Fibroblast of skin of back (primary cell): ENCODE measurements at places on chromosomes 2 and 18.
A peak's percentile ranks its signal among the peaks of the same experiment; 100 is the strongest.

- DNase-seq = no peak
Observed at GRCh38 chr2:27086724-27087593, at the start of gene KHK. Gene KHK, plus strand, starts transcription at chr2:27086772. Its CDS starts 488 bp downstream, at chr2:27087260.

DNA sequence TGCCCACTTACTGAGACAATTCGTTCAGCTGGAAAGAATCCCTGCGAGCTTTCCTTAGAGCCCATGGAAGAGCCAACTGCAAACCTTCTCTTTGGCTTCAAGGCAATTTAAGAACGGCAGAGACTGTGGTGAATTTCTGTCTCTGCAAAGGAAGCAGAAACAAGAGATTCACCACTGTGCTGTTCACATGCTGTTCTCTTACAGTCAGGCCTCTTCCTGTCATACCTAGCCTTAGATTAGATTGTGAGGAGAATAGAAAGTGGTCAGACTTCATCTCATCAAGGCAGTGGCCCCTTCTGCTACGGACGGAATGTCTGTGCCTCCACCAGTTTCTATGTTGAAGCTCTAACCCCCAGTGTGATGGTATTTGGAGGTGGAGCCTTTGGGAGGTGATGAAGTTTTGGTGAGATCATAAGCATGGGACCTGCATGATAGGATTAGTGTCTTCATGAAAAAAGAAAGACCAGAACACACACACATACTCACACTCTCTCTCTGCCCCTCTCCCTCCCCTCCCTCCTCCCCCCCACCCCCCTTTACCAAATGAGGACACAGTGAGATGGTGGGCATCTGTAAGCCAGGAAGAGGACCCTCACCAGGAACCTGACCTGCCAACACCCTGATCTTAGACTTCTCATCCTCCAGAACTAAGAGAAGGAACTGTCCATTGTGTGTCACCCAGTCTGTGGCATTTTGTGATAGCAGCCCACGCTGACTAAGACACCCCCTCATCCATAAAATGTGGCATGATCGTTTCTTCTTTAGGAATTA, 45.6 kb upstream of the NRP2 start:
- DNase-seq = peak; percentile 42

DNA sequence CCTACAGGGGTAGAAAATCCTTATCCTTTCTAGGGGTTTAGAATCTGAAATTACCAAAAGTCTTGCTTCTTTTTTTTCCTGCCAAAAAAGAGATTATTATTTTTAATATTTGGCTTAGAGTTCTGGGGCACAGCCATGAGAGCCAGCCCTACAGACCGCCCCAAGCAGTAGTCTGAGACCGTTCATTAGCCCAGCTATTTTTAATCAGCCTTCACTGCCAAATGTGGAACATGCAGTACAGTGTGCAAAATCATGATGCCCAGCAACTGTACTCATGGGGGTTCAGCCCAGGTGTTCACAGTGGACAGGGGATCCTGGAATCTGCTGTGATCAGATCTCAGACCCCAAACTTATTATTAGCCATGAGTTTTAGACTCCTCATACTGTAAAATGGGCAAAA, 60.4 kb downstream of the GRB14 start:
- DNase-seq = no peak

DNA sequence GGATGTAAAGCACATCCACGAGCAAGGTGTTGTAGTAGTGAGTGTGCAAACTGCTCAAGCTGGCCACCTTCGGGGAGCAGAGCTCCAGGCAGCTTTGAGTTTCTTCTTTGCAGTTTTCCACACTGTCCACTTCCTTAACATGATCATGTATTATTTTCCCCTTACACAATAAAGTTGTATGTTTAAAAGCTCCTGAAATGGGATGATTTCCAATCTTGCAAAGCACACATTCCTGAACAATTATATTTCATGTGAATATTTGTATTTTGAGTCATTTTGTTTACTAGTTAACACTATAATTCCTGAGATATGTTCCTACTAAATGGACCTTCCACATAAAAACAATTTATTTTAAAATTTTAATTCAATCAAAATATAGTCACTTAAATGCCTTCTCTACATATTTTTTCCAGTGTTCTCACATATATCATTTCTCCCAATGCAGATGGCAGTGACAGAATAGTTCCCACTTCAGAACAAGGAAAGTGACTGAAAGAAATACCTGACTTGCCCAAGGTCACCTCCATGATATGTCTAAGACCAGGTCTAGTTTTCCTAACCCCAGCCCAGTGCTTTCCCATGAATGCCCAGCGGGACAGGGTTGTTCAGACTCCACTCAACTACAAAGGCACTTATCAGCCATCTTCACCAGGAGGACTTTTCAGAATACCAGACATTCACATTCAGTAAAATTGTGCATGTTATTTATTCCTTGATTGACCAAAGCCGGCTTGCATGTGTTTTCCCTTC, 5.5 kb downstream of the CYB5A start:
- DNase-seq = no peak

GRCh38 chr2:69791045-69791444, 38.4 kb upstream of the GMCL1 start:
- DNase-seq = peak; percentile 71

DNA sequence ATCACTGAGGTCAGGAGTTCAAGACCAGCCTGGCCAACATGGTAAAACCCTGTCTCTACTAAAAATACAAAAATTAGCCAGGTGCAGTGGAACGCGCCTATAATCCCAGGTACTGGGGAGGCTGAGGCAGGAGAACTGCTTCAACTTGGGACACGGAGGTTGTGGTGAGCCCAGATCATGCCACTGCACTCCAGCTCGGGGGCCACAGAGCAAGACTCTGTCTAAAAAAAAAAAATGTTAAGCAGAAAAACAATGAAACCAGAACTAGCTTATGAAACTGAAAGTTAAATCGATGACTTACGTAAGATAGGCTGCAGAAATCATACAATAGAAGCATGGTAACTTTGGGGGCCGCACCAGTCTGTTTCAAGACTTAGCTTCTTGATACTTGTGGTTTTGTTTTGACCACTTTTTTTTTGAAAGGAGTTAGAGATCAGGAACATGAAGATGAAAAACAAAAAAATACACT, 6.2 kb upstream of the GPR155 start:
- DNase-seq = no peak

DNA sequence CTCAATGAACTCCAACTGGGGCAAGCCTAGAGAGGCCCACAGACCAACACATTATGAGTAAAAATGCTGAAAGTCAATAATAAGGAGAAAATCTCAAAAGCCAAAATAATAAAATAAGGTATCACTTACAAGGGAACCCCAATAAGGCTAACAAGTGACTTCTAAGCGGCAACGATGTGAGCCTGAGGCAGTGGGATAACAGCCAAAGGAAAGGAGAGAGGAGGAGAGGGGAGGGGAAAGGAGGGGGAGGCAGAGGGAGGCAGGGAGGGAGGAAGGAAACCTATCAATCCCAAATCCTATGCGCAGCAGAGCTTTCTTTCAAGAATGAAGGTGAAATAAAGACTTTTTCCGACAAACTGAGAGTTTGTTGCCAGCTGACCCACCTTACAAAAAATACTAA, 6.0 kb upstream of the NFATC1 start:
- no peak for DNase-seq

DNA sequence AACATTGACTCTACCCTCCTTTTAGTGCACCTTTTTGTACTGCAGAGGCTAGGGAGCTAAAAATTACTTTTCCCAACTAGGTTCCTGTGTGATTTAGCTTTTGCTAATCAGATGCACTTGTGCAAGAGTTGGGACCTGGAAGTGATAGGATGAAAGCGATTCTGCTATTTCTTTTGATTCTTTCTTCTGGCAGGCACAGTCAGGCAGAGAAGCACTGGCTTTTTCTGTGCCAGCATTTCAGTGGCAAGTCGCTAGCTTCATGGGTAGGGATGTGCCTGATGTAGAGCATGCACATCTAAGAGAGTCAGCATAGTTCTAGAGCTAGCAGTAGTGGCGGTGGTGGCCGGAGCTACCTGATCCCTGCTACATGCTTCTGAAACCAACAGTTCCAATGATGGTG, 89.8 kb downstream of the MDH1 start:
- no peak for DNase-seq

DNA sequence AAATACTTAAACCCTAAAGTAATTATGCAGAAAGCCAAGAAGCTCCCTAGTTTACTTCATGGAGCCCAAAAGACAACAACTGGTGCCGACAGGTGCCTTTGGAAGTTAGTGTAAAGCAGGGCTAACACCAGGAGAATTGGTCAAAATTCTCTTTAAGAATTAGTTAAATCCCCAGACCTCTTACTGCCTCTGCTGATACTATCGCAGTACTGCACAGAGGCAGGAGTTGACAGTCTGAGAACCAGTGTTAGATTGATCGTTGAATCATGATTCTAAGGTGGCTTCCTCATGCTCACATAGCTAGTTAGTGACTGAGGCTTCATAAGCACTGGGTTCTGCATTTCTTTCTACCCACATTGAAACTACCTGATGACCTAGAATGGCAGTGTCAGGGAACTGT, 445.0 kb downstream of the XIRP2 start:
- no peak for DNase-seq

GRCh38 chr2:51760441-51760840, 728.5 kb upstream of the NRXN1 start:
- no peak for DNase-seq
